ENCODE measurements at places on chromosomes 4 and X.

- no peak for DNase-seq
Observed at GRCh38 chr4:87026800-87027495, 92.1 kb downstream of the AFF1 start.

GRCh38 chr4:5478169-5478568, 230.2 kb downstream of the EVC2 start:
- DNase-seq, result no peak

DNA sequence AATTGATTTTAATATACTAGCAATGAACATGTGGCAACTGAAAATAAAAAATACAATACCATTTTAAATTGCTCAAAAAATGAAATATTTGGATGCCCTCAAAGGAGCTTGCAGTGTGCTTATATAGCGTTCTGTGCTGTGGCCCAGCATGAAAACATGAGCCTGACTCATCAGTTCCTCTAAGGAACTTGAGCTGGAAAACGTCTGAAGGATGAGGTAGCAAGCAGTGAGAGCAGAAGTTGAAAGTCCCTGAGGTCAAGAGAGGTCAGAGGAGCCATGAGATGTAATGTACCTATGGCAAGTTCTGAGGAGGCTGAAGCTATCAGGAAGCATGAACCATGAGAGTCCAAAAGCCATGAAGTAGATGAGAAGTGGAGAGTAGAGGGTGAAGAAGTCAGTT, 59.7 kb downstream of the HMGB3 start:
- no peak for DNase-seq

DNA sequence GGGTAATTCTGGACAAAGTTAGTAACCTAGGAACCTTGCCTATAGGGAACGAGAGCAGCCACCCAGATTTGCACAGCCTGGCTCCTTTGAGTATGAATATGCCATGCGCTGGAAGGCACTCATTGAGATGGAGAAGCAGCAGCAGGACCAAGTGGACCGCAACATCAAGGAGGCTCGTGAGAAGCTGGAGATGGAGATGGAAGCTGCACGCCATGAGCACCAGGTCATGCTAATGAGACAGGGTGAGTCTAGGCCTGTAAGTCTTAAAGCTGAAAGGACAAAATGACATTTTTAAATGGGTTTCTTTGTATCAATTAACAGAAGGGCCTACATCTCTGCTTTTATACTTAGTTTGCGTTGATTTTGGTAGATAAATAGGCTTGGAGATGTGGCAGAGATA, 4.7 kb upstream of the ITGB1BP2 start:
- no peak for DNase-seq

DNA sequence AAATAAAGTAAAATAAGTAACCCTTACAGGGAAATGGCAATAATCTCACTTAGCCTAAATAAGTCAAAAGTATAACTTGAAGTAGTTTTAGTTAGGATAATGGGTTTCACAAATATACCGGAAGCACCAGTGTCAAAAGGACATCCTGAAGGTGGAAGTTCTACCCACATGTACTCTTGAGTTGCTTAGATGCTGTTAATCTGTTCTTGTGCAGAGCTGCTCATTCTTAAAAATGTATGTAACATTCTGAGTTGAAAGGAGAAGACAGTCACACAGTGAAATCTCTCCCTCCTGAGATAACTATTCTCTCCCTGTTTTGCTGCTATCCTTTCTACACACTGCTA, 11.2 kb upstream of the CCNG2 start:
- DNase-seq, result no peak
